ENCODE measurements at places on chromosomes 12 and 14.

DNA sequence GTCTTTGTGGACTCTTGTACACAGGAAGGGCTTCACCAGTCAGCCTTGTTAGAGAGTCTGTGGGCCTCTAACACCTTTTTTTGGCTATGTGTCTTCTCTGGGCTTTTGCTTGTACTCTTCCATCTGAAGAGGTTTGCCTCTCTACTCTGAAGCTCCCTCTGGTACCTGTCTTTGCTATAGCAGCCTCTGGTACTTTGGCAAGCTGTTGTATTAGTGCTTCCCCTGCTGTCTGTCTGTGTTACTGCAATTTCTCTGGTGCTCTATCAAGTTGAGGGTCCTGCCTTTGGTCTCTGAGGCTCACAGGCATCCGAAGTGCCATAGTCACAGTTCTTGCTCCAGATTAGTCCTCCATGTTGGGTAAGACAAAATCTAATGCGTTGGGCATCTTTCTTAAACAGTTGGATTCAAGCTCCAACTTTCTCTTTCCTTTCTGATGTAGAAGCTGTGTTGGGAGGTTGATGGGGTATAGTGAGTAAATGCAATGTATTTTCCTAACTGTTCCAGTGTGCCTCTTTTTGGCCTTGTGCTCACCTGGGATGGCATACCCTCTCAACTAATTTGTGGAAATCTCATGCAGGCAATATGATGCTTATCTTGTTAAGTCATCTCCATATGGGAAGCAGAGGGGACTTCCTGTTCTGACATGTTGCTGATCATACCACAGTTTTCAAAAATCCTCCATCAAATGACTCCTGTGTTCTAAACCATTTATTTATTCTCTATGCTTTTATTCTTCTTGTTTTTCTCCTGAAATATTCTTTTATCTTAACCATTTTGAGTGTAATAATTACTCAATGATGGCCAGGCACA lies 88.8 kb downstream of the ATF7IP start:
- no peaks in the 10 kb centered on the region for H3K27me3 ChIP-seq
- no peak for ATAC-seq
- no peak overlapping the region for H3K27ac ChIP-seq
- no peaks in the 10 kb centered on the region for H3K4me1 ChIP-seq

- no peaks in the 10 kb centered on the region for H3K4me1 ChIP-seq
- H3K36me3 ChIP-seq: no peaks in the 10 kb centered on the region
- ATAC-seq: no peak
- no peak overlapping the region for H3K4me3 ChIP-seq
- H3K27me3 ChIP-seq: no peaks in the 10 kb centered on the region
Observed at GRCh38 chr12:112447106-112447505, 28.4 kb downstream of the PTPN11 start.

- H3K4me1 ChIP-seq: no peaks in the 10 kb centered on the region
- H3K27me3 ChIP-seq: peaks cover 12% of the 10 kb centered on the region
- no peak for ATAC-seq
- no peaks in the 10 kb centered on the region for H3K36me3 ChIP-seq
Observed at GRCh38 chr14:92248696-92249095, 74.3 kb upstream of the SLC24A4 start.

- no peaks in the 10 kb centered on the region for H3K27me3 ChIP-seq
- H3K27ac ChIP-seq: peak overlapping the region; percentile 81
- H3K4me3 ChIP-seq: peak overlapping the region; percentile 72
- H3K36me3 ChIP-seq: no peaks in the 10 kb centered on the region
Observed at GRCh38 chr14:88551094-88551870, 3.5 kb downstream of the PTPN21 start.

GRCh38 chr14:75831952-75832351 lies 149.8 kb downstream of the TGFB3 start:
- peak overlapping the region; percentile 38 for H3K27ac ChIP-seq
- H3K27me3 ChIP-seq: no peaks in the 10 kb centered on the region
- H3K4me1 ChIP-seq: peaks cover 31% of the 10 kb centered on the region
- no peaks in the 10 kb centered on the region for H3K36me3 ChIP-seq
- H3K4me3 ChIP-seq: no peak overlapping the region

DNA sequence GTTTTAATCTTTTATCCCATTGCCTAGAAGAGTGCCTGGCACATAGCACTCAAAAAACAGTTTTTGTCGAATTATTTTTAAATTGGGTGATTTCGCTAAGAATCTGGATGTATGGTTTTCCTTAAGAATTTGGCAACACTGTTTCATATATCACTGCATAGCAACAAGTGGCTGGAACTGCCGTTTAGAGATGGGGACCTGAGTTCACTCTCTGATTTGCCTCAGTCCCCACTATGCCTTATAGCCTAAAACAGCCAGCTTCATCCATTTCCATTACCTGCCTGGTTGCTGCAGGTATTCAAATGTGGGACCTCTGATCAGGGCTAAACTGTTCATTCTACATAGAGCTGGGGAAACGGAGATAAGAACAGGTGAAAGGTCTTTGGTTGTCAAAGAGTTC lies 1.8 kb downstream of the HEBP1 start:
- no peak overlapping the region for H3K27ac ChIP-seq
- no peaks in the 10 kb centered on the region for H3K27me3 ChIP-seq
- H3K4me1 ChIP-seq: no peaks in the 10 kb centered on the region
- H3K36me3 ChIP-seq: no peaks in the 10 kb centered on the region
- no peak for ATAC-seq

- H3K27ac ChIP-seq: no peak overlapping the region
- no peaks in the 10 kb centered on the region for H3K27me3 ChIP-seq
- H3K4me3 ChIP-seq: no peak overlapping the region
- no peak for ATAC-seq
- peaks cover 1% of the 10 kb centered on the region for H3K4me1 ChIP-seq
Observed at GRCh38 chr12:101951002-101951670, 73.8 kb downstream of the DRAM1 start.

- peak overlapping the region; percentile 65 for H3K27ac ChIP-seq
- peak; percentile 77 for ATAC-seq
- H3K27me3 ChIP-seq: no peaks in the 10 kb centered on the region
- peaks cover 4% of the 10 kb centered on the region for H3K4me1 ChIP-seq
- H3K4me3 ChIP-seq: no peak overlapping the region
Observed at GRCh38 chr14:61525293-61526011, 169.9 kb upstream of the HIF1A start.

Measured in gastroesophageal sphincter (tissue), 4 donors.